ENCODE measurements at places on chromosomes 16 and 17.

- no peak for DNase-seq
These were observed 2.2 kb downstream of the MIEF2 start for GRCh38 chr17:18262641-18263040.

DNA sequence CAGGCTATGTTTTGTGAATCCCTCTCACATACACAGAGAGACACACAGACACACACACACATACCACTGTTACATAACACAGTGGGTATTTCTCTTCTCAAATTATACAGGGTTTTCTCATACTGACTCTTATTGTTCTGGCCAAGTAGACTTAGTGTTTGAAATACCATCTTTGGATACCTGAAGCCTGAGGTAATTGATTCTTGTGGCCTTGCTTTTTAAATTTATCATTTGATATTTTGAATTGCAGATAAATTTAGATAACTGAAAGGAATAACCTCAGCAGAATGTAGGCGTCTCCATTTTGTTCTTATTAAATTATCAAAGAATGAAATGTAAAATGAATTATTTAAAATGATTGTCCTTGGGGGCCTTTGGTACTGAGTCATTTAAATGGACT is 223.8 kb downstream of the LGALS9B start:
- DNase-seq: no peak

- no peak for DNase-seq
These were observed 201.6 kb downstream of the PRKCB start for GRCh38 chr16:24037335-24037734.

DNA sequence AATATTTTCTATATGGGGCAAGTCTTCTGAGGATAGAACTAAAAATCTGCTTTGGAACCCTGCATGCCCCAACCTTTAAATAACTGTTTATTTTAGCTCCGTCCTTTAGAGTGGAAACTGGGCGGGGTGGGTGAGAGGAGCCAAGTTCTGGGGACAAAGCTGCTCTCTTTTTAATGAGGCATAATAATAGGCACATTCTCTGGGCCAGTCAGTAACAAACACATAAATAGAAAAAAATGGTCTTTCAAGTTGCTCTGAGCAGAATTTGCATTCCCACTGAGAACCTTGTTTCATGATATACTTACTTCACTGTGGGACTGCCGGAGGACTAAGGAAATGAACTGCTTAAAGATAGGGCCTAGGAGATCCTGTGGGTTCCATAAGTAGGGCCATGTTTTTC is 51.5 kb downstream of the KNOP1 start:
- DNase-seq: no peak

DNA sequence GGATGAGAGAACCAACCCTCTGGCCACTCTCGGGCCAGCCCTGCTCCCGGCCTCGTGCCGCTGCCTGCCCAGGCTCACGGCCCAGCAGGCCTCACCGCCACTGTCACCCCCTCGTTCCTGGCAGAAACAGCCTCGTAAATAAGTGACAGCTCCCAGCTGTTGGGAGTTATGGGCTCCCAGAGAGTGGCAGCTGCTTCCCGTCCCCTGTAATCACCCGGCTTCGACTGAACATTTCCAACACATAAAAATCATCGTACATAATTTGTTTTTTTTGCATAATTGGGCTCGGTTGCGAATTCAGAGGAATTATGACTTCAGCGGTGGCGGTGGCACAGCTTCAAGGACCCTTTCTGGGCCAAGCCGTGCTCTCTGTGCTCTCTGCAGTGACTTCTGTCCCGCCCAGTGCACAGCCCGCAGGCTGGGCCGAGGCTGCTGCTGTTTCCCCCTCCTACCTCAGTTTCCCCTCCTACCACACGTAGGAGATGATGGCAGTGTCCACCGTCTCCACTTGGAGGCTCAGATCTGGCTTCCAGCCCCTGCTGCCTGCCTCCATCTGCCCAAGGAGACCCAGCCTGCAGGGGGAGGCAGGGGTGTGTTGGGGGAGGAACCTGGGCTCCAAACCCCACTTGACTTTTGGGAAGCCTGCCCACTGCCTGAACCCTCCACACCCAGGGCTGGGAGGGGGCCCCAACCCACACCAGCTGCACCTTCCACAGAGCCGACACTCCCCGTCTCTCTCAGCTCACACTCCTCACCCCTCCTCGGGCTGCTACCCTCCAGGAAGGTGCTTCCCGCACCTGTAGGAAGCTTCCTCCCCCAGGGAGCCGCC is 84.9 kb downstream of the RTN4RL1 start:
- DNase-seq: peak; percentile 45

GRCh38 chr16:87832137-87832527 is 37.2 kb downstream of the SLC7A5 start:
- DNase-seq: no peak

- DNase-seq: no peak
These were observed 20.4 kb downstream of the OTOA start for GRCh38 chr16:21684199-21684598.

- DNase-seq: peak; percentile 30
These were observed 165.0 kb downstream of the LGALS9B start for GRCh38 chr17:20302246-20302917.

- no peak for DNase-seq
These were observed 14.2 kb upstream of the IL21R start for GRCh38 chr16:27387724-27388123.

DNA sequence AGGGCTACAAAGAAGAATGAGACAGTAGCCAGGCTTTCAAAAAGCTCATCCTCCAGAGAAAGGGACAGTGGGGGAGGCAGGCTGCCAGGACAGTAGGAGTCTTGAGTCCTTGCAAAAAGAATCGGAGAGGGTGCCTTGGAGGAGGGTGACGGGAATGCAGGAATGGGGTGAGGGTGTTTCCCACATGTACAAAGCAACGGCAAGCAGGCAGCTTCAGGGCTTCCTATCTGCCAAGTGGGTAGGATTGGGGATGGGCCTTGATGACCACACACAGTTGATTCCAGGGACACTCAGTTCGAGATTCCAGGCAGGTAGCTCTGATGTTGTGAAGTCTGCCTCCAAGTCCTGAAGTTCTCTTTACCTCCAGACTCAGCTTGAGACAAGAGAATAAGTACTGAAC is 54.4 kb downstream of the C17orf67 start:
- no peak for DNase-seq

DNA sequence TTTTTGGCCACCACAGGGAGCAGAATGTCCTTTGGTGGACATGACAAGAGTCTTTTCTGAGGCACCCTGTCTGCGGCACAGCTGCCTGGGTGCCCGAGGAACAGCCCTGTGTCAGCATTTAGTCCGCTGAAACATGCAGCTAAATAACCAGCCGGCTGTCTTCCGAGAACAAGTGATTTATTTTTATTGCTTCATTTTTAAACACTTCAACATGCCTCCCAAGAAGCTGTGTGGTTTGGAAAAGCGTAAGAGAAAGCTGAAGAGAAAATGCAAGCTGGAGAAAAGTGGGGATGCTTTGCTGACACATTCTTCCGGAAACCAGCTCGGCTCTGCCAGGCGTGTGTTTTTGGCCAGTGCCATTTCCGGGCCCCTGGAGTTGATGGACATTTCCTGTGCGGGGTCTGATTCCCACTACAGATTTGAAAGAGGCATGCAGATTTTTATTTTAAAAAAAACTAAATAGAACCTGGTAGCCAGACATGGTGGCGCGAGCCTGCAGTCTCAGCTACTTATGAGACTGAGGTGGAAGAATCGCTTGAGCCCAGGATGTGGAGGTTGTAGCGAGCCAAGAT is 94.7 kb downstream of the SEC14L1 start:
- DNase-seq: peak; percentile 95

DNA sequence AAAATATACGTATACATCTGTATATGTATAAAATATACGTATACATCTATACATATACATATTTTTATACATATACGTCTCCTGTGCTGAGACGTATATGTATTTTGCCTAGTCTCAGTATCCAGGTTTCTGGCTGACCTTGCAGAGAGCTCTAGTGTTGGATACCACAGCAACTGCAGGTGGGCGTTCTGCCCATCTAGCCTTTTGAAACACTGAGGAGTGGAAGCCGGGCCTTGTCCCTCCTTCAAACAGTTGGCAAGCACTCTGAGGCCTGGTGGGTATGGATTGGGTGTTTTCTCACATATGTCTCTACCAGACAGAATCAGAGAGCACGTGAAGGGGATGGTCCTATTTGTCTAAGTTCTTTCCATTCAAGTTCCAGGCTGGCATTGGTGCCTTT is 39.4 kb upstream of the MRC2 start:
- DNase-seq: no peak

DNA sequence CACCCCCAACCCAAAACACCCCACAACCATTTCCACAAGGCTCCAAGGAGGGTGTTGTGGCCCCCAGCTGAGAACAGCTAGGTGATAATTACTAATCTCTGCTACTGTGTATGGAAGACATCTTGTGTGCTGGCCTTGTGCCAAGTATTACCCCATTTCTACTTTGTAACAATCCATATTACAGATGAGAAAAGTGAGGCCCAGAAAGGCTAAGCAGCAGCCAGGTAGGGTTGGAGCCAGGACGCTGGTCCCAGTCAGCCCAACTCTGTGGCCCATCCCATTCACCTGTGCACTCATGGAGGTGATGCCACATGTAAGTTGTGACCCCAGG is 12.4 kb upstream of the PEMT start:
- DNase-seq: no peak

DNA sequence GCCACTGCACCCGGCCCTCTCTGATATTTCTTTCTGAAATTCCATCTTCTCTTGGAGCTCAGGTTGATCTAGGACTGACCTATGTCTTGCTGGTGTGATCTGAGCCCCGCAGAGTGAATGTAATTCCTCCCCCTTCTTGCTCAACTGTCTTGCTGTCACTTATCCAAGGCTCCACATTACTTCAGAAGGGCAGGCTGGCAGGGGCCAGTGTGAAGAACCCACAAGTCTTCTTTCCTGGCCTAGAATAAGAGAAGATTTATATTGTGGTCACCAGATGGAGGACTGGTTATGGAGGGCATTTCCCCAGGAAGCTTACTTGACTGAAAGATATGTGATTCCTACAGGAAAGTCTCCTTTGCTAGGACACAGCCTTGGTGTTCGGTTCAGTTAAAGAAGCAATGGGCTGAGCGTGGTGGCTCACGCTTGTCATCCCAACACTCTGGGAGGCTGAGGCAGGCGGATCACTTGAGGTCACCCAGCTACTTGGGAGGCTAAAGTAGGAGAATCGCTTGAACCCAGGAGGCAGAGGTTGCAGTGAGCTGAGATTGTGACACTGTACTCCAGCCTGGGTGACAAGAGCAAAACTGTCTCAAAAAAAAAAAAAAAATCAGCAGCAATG is 13.4 kb downstream of the ITGAL start:
- DNase-seq: peak; percentile 22

DNA sequence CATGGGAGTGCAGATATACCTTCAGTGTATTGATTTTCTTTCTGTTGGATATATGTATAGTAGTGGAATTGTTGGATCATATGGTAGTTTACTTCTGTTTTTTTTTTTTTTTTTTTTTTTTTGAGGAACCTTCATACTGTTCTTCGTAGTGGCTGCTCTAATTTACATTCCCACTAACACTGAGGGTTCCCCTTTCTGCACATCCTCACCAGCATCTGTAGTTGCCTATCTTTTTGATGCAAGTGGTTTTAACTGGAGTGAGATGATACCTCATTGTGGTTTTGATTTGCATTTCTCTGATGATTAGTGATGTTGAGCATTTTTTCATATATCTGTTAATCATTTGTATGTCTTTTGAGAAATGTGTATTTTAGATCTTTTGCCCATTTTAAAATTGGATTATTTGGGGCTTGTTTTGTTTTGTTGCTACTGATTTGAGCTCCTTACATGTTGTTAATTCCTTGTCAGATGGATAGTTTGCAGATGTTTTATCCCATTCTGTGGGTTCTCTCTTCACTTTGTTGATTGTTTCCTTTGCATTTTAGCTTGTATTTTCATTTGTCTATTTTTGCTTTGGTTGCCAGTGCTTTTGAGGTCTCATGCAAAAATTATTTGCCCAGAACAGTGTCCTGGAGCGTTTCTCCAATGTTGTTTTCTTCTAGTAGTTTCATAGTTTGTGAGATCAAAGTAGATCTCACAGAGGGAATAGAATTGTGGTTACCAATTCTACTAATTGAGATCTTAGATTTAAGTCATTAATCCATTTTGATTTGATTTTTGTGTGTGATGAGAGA is 25.0 kb upstream of the BCAS3 start:
- DNase-seq: peak; percentile 56

DNA sequence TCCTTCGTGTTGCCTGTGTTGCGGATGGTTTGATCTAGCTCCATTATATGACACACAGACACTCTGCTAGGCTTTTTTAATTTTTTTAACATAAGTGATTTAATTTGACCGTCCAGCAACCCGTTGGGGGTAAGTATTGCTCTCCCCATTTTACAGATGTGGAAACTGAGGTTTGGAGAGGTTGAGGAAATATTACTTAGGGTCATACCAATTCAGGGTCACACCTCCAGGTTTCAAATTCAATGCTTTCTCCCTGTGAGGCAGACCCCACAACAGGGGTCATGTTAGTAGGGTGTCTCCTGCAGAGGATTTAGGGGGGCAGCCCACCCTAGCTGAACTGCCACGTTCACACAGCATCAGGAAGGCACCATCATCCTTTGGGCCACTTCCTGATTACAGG is 179.4 kb downstream of the COPRS start:
- no peak for DNase-seq

GRCh38 chr17:68612209-68612922 is 11.2 kb upstream of the FAM20A start:
- DNase-seq: no peak

DNA sequence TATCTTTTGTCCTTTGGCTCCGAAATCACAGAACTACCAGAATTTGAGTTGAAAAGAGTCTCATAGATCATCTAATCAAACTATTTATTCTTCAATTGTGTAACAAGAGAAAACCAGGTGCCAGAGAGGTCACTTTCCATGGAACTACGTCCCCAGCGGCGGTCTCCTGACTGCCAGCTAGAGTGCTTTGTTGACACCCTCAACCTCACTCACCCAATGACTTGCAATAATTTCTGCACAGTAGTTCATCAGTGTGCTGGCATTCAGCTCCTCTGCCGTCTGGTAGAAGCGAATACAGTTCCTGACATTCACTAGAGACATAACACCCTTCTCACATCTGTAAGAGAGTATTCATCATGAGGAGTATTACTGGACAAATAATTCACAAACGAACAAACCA is 54.2 kb downstream of the ANKFY1 start:
- DNase-seq: no peak

- no peak for DNase-seq
These were observed 43.3 kb upstream of the ATP2A3 start for GRCh38 chr17:4007346-4008081.

- peak; percentile 55 for DNase-seq
These were observed 617 bp downstream of the COASY start for GRCh38 chr17:42562388-42563142.

GRCh38 chr17:52681480-52681879 is 523.0 kb upstream of the CA10 start:
- DNase-seq: no peak

GRCh38 chr17:31532081-31532480 is 140.6 kb downstream of the RAB11FIP4 start:
- no peak for DNase-seq

GRCh38 chr16:54176376-54176901 is 110.1 kb downstream of the IRX3 start:
- DNase-seq: peak; percentile 49

DNA sequence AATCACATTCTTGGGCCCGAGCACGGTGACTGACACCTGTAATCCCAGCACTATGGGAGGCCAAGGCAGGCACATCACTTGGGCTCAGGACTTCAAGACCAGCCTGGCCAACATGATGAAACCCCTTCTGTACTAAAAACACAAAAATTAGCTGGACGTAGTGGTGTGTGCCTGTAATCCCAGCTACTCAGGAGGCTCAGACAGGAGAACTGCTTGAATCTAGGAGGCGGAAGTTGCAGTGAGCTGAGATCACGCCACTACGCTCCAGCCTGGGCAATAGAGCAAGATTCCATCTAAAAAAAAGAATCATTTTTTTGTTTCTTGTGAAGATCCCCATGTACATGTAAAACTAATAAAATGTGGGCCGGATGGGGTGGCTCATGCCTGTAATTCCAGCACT is 53.1 kb upstream of the ATF7IP2 start:
- no peak for DNase-seq

All from fibroblast of villous mesenchyme (primary cell).